T47D (cell line): ENCODE measurements at places on chromosomes 2 and 18.

- peak; percentile 53 for DNase-seq
Observed at GRCh38 chr2:20164061-20164733, 60.7 kb downstream of the SDC1 start.

- no peak for DNase-seq
Observed at GRCh38 chr2:64244037-64244416, 99.8 kb upstream of the PELI1 start.

- no peak for DNase-seq
Observed at GRCh38 chr18:49699303-49699702, 114.0 kb downstream of the ACAA2 start.

GRCh38 chr2:111702119-111702803, 181.7 kb downstream of the ANAPC1 start:
- DNase-seq = peak; percentile 21

GRCh38 chr2:208847651-208848050, 441.1 kb downstream of the PTH2R start:
- no peak for DNase-seq

- no peak for DNase-seq
Observed at GRCh38 chr2:42324949-42325348, 36.1 kb downstream of the COX7A2L start.

DNA sequence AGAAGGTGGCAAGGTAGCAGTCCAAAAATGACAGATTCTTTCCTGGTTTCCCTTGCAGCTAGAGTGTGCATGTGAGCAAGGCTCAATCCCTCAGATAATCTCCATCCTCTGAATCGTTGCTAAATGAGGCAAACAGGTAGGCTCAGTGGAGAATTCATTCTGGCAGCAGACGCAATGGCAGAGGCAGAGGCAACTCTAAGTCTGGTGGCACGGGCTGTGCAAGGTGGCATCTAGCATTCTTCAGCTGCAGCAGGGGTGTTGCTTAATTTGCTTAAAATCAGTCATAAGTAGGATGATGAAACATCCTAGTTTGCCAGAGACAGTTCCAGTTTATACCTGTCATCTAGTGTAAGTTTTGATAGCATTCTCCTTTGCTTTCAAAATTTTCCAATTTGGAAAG, 391.1 kb upstream of the MEX3C start:
- no peak for DNase-seq

GRCh38 chr2:215693193-215693998, 257.5 kb upstream of the FN1 start:
- no peak for DNase-seq

- peak; percentile 30 for DNase-seq
Observed at GRCh38 chr2:162840598-162841246, 2.2 kb upstream of the KCNH7 start.

DNA sequence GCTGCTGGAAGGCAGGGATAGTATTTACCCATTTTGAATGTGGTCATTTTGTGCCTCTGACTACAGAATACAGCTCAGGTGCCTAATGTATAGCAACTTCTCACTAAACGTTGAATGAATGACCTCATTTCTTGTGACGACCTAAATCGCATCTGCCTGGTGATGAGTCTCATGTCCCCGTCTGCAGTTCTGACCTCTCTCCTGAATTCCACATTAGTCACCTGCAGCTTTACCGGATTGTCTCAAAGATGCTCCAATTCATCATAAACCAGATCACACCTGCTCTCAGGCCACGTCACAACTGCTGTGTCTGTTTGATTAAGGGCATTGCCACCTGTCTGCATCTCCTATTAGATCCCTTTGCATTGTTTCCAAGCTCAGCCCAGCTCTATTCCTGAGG, 133.6 kb upstream of the MYT1L start:
- DNase-seq = no peak

GRCh38 chr2:4175343-4175742, 472.0 kb downstream of the DCDC2C start:
- DNase-seq = no peak

GRCh38 chr2:1488181-1488671, 75.0 kb downstream of the TPO start:
- no peak for DNase-seq

DNA sequence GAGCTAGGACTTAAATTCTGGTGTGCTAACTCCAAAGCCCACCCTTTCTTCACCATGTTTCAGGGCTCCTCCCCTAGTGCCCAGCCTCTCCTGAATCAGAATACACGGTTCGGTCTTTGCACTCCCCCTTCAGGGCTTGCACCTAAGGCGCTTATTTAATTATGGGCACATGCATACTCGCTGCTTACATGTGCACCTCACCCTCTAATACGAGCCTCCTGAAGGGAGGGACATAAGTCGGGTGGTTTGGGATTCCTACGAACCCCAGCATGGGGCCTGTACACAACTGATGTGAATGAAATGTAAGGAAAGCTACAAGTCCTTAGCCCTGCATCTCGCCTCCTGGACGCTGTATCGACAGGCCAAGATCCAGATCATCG, 435 bp downstream of the IFT172 start:
- no peak for DNase-seq

- no peak for DNase-seq
Observed at GRCh38 chr18:44782617-44783016, 101.9 kb downstream of the SETBP1 start.

- no peak for DNase-seq
Observed at GRCh38 chr2:176421297-176422050, 152.2 kb downstream of the MTX2 start.

DNA sequence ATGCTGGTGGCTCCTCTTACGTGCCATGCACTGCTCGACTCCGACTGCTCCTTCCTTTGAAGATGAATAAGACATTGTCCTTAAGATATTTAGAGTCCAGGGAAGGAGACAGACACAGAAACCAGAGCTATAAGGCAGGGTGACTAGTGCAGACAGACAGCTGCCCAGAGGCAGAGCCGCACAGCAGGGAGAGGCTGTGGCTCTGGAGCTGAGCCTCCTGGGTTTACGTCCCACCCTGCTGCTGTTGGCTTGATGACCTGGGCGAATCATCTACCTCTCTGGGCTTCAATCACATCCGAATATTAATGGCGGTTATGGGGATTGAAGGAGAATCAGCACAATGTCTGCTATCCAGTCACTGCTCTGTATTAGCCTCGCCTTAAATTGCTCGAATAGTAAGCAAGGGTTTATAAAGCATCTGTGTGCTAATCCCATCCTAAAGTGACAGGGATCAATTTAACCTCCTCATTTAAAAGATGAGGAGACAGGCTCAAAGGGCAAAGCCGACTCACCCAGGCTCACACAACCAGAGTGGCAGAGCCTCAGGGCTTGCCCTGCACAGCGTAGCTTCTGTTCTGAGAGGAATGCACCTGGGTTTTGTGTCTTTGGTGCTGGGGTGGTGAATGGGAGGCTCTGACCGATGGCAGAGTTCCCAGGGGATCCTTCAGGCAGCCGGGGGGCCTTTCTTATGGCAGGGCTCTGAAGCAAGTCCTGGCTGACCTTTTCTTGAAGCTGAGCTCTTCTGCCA, 284.1 kb downstream of the MYCN start:
- no peak for DNase-seq

GRCh38 chr2:110167326-110168000, 37.4 kb downstream of the NPHP1 start:
- DNase-seq = no peak

- peak; percentile 9 for DNase-seq
Observed at GRCh38 chr2:72605836-72606442, 219.9 kb downstream of the EXOC6B start.

DNA sequence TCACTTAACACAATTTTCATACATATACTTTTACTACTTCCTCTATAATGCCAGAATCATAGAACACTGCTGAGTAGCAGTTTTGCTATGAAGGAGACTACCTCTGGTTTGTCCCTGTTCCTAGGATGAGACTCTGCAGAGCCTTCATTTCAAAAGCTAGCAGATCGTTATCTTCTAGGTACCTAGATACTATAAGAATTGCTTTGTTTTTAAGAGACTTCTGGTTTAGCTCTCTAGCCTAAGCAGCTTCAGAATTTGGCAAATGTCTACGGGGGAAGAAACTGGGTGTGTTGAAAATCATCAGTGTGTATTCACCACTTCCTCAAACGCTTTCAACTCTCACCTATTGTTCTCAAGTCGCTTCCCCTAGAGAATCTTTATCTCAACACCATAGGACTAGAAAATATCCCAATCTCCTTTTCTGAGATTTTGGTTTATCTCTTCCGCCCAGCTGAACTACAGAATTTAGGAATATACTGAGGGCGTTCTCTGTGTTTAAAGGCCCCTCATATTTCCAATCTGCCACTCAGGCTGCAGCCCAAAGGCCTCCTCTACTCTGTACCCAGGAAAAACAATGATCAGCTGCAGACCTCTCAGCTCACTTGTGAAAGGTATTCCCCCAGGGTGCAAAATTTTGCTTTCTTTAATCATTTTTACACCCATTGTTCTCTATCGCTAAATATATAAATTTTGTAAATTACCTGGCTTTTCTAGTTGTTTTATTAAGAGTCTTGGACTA, 28.7 kb downstream of the SMAD2 start:
- no peak for DNase-seq

GRCh38 chr2:203824603-203825002, 43.0 kb upstream of the CTLA4 start:
- no peak for DNase-seq

GRCh38 chr2:177394594-177394973, 2.0 kb downstream of the AGPS start:
- DNase-seq = no peak

DNA sequence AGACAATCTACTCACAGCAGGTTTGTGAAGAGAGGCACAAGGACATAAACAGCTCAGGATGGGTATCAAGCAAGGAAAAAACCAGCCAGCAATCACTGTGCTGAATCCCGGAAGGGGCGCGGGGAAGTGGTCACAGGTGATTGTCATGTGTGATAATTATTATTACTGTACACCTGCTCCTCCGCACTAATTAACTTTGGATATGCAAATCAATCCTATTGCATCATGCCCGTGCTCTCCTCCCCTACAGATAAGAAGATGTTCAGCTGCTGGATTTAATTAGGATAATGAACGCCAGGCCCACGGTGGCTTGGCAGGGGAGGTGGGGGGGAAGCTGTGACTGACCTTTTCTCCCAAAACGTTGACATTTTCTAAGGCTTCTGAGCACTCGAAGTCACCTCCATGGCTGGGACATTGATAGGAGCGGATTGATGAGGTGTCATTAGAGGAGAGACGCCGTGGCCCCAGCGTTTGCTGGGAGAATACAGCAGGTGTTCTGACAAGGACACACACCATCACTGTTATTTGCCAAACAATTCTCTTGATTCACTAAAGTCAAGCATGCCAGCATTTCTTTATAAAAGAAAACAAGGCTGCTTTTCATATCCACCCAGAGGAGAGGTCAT, 160.3 kb upstream of the VRK2 start:
- DNase-seq = no peak

DNA sequence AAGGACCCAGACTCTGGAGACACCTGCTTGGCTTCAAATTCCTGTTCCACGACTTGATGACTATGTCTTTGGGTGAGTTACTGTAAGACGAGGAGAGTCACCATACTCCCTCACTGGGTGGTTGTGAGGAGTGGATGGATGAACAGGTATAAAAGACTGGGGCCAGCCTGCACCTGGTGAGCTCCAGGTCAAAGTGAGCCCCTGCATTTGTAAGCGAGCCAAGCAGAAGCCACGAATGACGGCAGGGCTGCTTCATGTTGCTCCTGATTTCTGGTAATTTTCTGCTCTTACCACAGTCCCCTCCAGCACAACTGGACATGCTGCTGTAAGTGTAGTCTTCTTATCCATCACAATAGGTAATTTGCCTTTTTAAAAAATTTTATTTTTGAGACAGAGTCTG, 86.6 kb downstream of the POLR1A start:
- DNase-seq = no peak

DNA sequence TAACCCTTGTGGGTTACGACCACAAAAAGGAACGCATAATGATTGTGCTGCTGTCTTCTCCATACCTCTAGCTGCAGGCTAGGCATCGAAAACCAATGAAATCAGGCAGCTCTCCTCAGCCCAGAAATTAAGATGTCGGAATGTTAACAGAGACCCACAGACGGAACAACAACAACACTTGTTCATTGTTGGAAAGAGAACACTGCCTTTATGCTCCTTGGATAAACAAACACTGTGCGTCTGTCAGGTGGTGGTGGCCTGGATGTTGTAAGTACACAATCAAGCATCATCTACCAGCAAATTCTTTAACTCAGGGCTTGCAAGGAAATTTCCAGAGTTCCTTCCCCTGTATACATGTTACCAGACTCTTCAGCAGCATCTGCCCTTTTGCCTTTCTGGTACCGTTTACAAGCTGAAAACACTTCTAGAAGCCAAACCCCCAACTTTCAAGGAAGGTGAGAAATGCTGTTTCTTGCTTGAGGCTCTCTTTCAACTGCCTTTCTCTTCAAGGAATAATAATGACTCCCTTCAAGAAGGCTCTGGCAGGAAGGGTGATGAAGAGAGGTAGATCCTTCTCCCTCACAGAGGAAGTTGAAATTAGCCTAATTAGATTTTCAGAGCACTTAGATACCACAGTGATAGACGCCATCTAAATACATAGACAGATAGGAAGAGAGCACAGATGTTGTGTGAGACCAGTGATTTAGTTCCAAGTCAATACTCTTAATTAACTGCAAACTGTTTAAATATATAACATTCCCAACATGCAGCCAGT, 332.7 kb downstream of the ZNF521 start:
- no peak for DNase-seq

- no peak for DNase-seq
Observed at GRCh38 chr18:73136134-73136533, 268.3 kb upstream of the NETO1 start.

DNA sequence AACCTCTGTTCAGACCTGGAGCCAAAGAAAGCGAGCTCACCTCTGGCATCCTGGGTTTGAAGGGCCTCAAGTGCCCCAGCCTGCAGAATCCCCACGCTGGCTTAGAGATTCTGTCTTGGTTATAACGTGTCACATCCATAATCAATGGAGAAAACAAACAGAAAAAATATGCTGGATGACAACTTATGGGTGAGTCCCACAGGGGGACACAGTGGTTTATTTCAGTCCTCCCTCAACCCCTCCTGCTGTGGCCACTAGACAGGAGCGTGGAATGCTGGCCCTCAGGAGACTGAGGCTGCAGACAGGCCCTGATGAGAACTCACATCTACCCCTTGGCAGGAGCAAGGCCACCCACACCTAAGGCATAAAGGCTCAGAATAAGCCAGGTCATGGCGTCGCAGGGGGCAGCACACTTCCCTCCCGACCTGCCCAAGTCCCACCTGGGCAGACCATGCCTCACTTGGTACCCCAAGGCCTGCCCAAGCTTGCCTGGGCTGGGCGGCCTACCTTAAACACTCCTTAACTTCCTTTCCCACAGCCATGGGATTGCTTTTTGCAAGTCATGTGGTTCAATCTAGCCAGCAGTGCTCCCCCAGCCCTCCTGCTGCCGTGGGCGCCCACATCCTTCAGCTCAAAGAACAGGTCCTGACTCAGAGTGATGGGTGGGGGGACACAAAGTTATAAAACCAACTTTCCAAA, 19.9 kb downstream of the COX7A2L start:
- no peak for DNase-seq

DNA sequence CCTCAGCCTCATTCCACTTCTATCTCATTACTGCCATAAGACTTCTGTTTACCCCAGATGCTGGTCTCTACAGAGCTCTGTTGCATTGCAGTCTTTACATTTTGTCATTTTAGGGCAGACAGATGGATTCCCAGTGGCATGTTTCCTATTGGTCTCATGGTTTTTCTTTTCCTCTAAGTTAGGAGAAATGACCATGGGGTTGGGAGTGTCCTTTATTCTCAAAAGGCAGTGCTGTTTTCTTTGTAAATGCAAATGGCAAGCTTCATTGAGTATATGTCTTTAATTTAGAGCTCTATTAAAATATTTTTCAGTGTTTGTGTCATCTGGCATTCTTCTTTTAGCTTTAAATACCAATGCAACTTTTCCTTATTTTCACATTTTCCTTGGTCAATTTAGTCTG, 57.0 kb downstream of the MSTN start:
- no peak for DNase-seq

- no peak for DNase-seq
Observed at GRCh38 chr18:28147674-28148171, 29.2 kb downstream of the CDH2 start.
